ENCODE measurements at places on chromosomes 11 and 22. TPM values are rescaled to one million over a fixed set of nuclear protein-coding genes. Genes with fewer than 3 reads are reported as not detected.
A peak's percentile ranks its signal among the peaks of the same experiment; 100 is the strongest.

GRCh38 chr11:643366-643765, 6.3 kb downstream of the DRD4 start:
- DNase-seq, result no peak

DNA sequence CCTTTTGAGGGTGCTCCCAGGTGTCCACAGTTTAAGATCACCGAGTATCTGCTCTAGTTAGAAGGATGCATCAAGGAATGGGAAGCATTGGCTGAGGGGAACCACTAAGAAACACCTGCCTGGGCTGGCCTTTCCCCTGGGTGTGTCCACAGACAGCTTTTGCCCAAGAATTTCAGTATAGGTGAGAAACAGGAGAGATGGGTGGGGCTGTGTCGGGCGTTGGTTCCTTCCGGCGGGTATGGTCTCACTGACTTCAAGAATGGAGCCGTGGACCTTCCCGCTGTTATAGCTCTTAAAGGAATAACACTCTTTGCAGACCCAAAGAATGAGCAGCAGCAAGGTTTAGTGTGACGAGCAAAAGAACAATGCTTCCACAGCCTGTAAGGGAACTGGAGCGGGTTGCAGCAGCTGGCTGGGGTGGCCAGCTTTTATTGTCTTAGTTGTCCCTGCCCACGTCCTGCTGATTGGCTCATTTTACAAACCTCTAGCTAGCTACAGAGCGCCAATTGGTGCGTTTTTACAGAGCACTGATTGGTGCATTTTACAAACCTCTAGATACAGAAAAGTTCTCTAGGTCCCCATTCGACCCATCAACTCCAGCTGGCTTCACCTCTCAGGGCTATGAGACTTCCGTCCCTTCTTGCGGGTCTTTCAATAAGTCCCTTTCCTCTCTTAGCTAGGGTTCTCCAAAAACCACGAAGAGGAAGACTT, 2.4 kb downstream of the FADS1 start:
- peak; percentile 35 for DNase-seq

GRCh38 chr22:18130018-18130417, 19.4 kb downstream of the TUBA8 start:
- DNase-seq, result no peak

DNA sequence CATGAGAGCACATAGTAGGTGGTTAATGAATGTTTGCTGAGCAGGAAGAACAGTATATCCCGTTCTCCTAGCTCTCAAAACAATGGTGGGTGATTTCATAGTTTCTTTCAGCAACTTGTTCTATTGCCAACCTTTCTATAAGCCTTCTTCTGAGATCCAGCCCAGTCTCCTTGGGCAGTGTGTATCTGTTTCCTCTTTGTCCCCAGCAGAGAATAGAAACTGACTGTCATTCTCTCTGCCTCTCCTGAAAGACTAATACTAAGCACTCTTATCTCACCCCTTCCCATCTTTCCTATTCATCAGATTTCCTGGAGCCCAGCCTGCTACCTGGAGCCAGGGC, 272.9 kb downstream of the ST3GAL4 start:
- DNase-seq, result no peak

DNA sequence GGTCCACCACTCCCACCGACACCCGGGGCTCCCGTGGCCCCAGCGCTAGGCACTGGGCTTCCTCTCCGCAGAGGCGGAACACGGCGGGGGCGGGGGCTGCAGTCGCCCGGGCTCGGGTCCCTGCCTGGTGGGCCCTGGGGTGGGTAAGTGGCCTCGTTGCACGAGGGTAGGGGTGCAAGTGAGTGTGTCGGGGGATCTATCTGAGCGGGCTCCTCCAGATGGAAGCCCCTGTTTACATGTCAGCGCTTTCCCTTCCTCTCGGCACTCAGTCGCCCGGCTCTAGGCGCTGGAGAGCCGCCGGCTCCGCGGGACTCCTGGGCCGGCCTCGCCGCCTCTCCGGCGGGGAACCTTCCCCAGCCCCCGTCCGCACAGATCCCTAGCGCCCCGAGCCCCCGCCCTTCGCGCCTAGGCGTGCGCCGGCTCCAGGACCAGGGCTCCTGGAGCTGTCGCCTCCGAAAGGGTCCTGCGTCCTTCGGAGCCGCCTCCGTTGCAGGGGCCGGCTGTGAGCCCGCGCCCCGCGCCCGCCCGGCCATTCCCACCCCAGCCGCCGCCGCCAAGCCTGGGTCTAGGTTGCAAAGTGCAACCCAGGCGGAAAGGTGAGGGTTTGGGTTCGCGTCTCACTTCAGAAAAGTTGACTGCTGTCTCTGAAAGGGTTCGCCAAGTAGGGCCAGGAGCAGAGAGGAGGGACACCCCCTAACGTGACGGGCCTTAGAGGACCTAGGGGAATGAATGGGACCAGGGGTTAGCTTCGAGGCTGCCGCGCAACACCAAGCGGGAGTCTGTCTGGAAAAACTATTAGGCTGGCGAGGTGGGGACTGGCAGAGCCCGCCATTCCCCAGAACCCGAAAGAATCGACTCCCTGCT, 978 bp downstream of the FLI1 start:
- peak; percentile 48 for DNase-seq

- no peak for DNase-seq
Measured at GRCh38 chr11:58641341-58641740, 18.9 kb downstream of the CNTF start.

DNA sequence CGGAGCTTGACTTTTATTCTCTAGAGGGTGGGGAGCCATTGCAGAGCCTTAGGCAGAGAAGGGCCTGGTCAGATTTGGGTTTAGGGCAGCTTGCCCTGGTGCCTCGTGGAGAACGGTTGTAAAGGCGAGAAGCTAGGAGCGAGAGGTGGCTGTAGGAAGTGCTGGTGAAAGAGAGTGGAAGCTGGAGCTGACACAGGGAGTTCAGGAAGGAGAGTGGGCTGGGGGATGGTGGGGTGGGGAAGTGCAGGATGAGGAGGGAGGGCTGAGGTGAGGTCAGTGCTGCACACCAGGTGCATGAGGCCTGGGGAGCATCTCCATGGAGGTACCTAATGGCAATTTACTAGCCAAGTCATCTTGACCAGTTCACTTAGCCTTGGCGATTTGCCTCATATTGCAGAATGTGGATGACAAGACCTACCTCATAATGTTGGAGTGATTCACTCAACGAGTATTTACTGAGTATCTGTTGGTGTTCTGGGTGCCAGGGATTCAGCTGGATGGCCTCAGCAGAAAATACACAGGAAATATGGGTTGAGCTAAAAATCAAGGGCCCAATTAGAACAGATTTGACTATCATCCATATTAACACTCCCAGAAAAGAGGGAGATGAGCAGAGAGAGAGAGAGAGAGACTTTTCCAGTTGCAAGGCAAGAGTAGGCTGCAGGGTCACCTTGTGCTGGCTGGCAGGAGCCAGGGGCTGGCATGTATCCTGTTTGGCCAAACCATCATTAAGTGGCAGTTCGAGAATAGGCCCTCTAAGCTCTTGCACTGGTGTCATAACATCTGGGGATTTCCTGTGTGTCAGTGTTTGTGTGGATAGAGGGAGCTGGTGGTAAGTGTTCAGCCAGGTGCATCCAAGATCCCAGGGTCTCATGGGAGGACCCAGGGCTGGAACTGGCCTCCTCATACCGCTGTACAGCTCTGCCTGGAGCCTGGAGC, 44.4 kb upstream of the CLDN5 start:
- no peak for DNase-seq

- DNase-seq, result no peak
Measured at GRCh38 chr11:28083118-28083517, 24.8 kb downstream of the KIF18A start.

- DNase-seq, result no peak
Measured at GRCh38 chr11:65251476-65251875, 10.3 kb upstream of the POLA2 start.

- no peak for DNase-seq
Measured at GRCh38 chr22:32016081-32016480, 27.0 kb upstream of the SLC5A1 start.

GRCh38 chr22:40684728-40685127, 5.4 kb downstream of the MCHR1 start:
- DNase-seq, result no peak

- DNase-seq, result no peak
Measured at GRCh38 chr11:124923296-124923695, 4.2 kb downstream of the HEPN1 start.

- no peak for DNase-seq
Measured at GRCh38 chr11:18314784-18315523, 7.0 kb downstream of the HPS5 start.

GRCh38 chr11:2933375-2934020, 4.3 kb upstream of the PHLDA2 start:
- DNase-seq, result peak; percentile 17

DNA sequence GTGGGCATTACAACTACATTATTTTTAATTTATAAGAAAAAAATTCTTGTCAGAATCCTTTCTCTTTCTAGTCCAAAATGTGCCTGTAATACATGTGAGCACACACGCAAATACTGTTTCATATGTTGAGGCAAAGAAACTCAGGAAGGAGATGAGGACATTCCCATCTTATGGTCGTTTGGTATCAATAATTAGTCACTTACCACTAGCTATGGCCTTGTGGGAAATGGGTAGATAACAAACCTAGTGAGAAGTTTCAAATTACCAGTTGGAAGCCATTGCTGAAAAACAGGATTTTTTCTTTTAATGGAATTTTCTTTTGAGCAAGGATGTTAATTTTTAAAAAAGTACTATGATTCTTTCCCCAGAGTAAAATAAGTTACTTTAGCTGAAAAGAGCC, 25.7 kb downstream of the AMOTL1 start:
- DNase-seq, result no peak

DNA sequence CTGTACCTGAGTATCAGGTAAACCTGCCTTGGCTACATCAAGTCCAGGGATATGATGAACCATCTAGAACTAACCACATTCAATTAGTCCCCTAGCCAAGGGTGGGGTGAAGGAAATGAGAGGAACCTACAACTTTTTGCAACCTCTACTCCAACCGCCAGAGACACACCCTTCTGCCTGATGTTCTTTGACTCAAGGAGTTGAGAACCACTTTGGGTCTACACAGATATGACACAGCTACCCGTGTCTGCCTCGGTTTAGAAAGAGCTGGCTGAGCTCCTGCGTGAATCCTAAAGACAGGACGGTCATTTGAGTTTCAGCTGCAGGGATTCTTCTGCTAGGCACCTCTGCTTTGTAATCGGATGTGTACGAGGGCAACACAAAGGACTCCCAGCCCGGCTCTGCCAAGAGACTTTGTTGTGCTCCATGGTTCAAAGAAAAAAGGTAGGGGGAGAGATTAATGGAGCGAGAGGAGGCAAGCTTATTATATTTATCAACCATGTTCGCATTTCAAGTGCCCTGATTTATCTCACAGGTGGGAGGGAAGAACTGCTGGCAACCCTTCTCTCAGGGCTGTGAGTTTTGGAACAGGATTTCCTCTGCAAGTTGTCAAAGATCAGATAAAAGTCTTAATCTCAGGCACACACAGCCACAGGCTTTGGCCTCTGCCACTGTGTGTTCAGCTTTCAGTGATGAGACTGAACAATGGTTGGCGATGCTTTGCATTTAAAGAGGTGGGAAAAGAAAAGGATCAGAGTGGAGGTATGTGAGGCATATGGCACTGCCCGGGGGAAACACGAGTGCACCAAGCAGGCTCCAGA, 35.1 kb downstream of the FLI1 start:
- no peak for DNase-seq

GRCh38 chr22:41364955-41365354, 16.8 kb upstream of the TEF start:
- DNase-seq, result no peak

DNA sequence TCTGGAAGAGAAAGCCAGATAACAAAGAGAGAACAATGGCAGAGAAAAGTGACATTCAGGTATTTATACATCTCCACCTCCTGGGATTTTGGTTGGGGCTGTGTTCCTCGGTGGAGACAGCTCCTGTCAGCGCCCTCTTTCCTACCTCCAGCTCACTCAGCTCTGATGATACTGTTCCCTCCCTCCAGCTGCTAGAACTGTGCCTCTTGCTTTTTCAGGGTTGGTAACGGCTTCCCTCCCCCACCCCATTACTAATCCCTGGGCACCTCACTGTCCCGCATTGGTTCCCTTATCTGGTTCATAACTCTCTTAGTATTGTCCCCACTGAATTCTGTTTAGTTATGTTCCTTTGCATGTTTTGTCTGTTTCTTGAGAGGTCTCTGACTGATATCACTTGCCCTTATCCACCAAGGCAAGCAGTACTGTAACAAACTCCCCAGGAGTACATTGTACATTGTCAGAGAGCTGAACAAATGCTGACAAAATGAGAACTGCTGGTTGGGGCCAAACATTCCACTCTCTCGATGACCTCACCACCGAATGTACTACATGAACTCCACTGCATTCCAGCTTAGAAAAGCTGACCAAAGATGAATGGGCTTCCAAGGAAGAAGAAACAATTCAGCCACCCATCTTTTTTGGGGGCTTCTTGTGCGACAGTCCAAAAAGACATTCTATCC, 5.7 kb upstream of the FBXO3 start:
- no peak for DNase-seq

DNA sequence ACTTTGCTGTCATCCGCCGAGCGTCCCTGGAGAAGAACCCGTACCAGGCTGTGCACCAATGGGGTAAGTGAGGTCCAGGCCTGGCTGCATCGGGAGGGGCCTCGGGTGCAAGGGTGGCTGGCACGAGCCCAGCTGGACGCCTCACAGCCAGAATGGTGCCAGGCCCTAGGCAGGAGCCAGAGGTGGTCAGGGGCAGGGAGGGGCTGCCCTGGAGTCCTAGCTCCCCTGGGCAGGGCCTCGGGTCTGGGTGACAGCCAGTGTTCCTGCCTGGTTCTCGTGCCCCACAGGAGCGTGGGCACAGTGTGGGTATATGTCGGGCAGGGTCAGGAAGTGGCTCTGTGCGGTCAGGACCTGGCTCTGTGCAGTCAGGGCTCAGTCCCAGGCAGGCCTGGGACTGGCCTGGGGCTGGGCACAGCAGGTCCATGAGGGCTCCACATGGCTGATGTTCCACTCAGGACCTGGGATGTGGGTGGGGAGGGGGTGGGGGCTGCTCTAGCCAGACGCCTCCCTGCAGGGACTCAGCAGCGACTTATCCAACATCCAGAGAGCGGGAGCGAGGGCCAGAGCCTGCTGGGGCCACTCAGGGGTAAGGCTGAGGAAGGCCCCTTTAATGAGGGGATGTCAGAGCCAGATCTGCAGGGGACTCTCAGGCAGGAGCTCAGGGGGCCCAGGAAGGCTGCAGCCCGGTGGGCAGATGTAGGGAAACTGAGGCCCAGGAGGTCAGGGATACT, 1.2 kb downstream of the TSPAN32 start:
- no peak for DNase-seq

GRCh38 chr22:37231406-37232139, 12.5 kb downstream of the RAC2 start:
- DNase-seq, result no peak

GRCh38 chr11:62592989-62593421, 1.7 kb upstream of the TUT1 start:
- no peak for DNase-seq

Gene GUCY1A2
- total RNA-seq, result 20.3 TPM

Gene RASL10A
- 1.3 TPM for total RNA-seq

Gene HBD
- total RNA-seq, result not detected

Gene PDE3B
- total RNA-seq, result 14.1 TPM

Gene OR5A1
- total RNA-seq, result not detected
